Activated CD4-positive, alpha-beta T cell treated with anti-CD3 and anti-CD28 coated beads, Interleukin-2, Interleukin-4, amounts not matched to agents 100 ng/mL and 50 ng/mL, durations not matched to agents 16 hours and 8 hours (primary cell): ENCODE measurements at places on chromosomes 12 and 14.

- DNase-seq = no peak
These were observed 122.9 kb downstream of the PPHLN1 start for GRCh38 chr12:42448841-42449240.

GRCh38 chr14:92652413-92653151 is 95.8 kb downstream of the LGMN start:
- no peak for DNase-seq

DNA sequence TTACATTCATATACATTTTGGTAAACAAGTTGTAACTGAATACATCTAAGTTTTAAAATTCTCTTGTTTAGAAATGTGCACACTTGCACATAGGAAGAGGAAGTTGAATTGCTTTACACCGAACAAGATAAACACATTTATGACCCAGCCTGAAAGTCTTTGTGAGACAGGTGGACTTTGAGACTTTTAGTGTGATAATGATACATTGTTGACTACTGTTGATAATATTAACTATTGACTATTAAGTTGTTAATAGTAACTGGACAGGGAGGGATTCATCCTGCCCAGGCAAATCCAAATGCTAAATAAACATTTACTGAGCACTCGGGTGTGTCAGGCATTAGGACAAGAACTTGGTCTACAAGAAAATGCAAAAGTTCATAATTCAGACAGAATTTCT is 68.0 kb downstream of the AVPR1A start:
- no peak for DNase-seq

GRCh38 chr12:49665384-49665783 is 41.8 kb downstream of the FMNL3 start:
- DNase-seq = no peak

DNA sequence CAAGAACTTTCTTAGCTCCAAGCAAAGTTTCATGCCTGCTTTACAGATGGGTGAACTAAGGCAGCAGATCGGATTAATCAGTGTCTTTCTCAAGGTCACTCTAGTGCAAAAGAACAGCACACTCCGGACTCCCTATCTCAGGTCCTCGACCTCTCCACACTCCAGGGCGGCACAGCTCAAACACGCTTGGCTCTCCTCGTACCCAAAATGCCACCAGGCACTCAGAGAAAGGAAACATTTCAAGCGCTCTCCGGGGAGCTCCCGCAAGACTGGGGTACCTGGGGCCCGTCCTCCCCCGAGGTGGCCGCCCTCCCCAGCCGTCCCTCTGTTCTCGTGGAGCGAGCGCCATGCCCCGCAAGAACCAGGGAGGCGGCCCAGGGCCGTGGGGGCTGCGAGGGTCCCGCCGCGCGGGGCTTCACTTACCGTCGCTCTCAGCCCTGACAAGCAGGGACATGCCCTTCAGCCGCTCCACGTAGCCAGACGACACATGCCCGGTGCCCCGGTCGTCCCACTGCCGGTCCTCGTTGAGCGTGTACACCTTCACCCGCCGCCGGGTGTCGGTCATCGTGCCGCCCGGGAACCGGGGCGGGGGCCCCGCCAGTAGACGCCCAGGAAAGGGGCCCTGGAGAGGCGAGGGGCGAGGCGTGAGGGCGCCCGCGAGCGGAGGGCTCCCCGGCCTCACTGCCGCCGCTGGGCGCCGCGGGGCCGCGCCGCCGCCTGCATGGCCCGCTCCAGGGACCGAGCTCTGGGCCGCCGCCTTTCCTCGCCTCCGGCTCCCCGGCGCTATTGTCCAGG is 830 bp downstream of the PPP4R3A start:
- DNase-seq = peak; percentile 32

GRCh38 chr12:23952071-23952470 is 2.6 kb upstream of the SOX5 start:
- DNase-seq = no peak

DNA sequence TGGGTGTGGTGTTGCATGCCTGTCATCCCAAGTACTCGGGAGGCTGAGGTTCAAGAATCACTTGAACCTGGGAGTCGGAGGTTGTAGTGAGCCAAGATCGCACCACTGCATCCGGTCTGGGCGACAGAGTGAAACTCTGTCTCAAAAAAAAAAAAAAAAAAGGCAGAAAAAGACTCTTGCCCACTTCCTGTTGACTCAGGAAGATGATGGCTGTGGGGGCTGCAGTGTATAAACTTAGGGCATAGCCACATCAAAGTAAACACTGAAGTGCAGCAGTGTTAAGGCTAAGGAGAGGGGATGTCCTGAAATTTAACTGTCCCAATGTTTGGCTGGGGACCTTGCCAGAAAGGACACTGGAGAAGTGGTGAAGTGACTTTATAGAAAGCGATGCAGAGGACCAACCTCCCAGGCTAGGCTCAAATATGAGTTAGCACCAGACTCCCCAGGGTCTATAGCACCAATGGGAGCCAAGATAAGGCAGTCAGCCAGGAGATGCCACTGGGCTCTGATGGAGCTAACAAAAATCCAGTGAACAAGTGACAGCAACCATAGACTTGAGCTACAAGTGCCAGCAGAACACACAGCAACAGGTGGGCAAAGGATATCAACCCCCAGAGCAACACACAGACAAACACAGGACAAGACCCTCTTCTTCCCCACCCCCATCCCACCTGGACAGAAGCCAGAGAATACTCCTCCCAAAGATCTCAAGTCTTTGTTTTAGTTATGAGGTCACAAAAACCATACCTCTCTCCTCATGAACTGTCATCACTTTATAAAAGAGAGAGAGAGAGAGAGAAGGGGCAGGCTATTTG is 28.0 kb downstream of the NELL2 start:
- peak; percentile 63 for DNase-seq

DNA sequence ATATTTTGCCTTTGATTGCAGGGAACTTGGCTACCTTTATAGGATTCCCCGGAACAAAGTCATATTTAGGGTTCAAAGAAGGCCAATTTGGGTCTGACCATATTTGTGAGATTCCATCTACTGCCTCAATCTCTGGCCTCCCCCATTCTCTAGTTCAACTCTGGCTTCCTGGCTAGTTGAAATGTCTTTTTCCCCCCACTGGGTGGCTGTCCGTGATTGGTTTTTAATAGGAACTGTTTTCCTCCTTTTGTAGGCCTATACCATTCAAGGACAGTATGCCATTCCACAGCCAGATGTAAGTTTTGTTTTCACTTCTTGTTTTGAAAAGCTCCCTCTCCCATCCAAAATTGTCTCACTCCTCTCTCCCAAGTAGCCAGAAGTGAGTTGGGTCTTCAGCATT is 13.8 kb downstream of the PCBP2 start:
- DNase-seq = no peak

DNA sequence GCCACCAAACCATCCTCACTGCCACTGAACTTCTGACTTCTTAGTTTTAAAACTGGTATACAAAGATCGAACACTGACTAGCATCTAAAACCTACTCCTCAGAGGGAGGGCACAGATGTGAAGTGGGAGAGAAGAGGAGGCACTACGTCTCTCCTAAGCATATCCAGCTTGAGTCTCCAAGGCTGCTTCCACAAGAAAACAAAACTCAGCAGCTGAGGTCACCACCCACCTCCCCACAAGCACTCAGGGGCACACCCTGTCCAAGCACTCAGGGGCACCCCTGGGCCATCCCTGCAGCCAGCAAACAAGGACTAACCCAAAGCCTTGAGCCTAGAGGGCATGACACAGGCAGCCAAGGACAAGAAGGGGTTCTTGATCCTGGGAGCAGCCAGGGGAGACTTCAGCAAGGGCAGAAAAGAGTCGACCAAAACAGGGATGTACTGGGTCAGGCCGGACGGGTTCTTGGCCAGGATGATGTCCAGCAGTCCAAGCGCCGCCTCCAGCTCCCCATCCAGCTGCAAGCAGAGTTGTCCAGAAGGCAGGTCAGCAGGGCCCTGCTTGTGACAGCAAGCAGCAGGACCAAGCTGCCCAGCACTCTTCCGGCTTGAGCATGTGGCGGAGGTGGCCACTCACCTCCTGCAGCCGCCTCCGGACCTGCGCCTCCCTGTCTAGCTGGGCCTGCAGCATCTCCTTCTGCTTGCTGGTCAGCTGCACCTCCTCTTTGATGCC is 34.8 kb downstream of the GCN1 start:
- DNase-seq = no peak

DNA sequence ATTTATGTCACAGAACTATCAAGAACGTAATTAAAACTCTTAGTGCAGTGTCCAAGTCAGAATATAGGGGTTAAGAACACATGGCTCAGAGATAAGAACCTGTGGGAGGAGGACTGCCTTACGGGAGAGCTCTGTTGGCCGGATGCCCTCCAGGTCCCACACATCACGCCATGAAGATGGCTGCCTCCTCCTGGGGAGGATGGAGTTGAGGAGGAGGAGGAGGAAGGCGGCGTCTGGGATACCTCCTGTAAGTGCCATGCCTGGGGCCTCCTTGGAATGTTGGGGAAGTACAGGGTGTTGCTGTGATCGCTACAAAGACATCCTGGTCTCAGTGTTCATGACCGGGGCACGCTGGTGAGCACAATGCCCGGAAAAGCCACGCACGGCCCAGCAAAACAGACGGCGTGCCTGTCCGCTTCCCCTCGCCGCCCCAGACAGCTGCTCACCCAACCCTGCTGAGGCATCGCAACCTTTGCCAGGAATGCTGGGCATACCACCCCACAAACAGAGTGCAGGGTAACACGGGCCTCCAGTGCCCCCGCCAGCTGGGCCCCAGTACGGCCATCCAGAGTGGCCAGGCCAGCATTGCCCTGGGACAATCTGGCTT is 28.7 kb upstream of the CD9 start:
- DNase-seq = no peak

DNA sequence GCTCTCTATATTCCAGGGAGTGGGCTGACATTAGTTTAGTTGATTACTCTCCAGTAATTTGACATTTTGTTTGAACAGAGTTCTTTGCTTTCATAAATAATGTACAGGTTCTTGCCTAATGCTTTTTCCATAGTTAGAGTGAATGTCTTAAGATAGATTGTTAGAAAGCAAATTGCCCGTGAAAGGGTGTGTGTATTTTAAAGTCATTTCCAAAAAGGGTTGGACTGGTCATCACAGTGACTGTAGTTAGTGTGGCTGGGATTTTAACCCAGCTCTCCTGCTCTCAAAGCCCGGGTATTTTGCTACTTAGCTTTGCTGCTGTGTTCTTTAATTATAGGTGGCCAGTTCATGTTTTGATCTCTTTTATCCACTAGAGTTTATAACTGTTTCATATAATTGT is 74.2 kb downstream of the DNAH10 start:
- no peak for DNase-seq

DNA sequence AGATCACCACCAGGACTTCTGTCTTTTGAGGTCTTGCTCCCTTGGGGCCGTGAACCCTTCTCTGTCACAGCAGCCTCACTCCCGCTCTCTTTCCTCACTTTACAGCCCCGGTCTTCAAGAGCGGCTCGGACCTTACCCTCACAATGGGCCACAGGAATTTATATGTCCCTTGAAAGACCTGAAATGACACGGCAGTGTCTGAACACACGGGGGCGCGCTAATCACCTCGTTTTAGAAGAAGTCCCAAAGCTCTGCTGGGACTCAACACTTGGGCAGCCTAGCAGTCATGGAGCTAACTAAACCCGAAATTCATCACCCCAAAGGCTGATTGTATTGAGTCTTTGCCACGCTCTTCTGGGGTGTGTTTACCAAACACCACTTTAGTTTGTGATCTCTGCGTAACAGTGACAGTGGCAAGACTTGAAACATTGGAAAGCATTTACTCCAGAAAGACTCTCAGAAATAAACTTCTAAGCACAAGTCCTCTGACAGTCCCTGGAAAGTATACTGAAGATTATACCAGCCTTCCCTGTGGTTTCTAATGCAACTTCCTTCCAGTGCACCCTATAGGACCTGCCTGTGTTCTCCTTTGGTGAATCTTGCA is 29.0 kb downstream of the SERPINA11 start:
- peak; percentile 53 for DNase-seq

DNA sequence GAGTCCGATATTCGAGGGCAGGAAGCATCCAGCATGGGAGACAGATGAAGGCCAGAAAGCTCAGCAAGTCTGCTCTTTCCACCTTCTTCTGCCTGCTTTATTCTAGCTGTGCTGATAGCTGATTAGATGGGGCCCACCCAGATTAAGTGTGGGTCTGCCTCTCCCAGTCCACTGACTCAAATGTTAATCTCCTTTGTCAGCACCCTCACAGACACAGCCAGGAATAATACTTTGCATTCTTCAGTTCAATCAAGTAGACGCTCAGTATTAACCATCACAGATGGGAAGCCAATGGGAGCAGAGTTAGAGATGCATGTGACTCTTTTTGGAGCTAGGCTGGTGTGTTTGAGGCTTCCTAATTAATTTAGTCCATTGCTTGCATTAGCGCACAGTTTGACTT is 17.0 kb downstream of the C12orf75 start:
- no peak for DNase-seq

DNA sequence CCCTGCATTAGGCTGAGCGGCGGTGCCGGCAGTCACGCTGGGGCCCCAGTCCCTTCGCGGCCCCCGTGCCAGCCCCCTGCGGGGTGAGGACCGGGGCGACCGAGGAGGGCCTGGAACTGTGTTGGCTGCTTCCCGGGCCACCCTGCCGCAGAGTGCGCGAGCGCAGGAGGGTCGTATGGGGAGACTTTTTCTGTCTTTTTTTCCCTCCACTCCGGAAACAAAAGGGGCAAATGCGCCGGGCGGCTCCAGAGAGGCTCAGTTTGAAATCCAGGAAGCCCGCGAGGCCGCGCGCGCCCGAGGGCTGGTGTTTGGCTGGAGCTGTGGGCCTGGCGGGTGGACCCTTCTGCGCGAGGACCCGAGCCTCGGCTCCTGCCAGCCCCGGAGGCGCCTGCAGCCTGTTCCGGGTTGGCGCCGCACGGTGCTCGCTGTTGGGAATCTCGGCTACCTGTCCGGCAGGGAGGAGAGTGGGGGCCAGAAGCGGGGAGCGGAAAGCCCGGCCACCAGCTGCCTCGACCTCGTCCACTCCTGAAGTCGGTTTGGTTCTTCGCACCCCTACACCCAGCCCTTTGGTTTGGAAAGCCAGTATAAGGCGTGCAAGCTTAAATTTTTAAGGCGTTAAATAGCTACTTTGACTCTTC is 638 bp downstream of the PLEKHG3 start:
- DNase-seq = no peak

- DNase-seq = no peak
These were observed 80.2 kb downstream of the PAX9 start for GRCh38 chr14:36741858-36742257.
